Activated T-helper 1 cell treated with anti-CD3 and anti-CD28 coated beads, Interleukin-12 subunit alpha, Interleukin-12 subunit beta, Interleukin-2, Interleukin-4 antibody, amounts not matched to agents 30 ng/mL and 10 ng/mL and 1 ng/mL, durations not matched to agents 14 hours and 24 hours and 36 hours (primary cell): ENCODE measurements at places on chromosomes 11 and 22.

DNA sequence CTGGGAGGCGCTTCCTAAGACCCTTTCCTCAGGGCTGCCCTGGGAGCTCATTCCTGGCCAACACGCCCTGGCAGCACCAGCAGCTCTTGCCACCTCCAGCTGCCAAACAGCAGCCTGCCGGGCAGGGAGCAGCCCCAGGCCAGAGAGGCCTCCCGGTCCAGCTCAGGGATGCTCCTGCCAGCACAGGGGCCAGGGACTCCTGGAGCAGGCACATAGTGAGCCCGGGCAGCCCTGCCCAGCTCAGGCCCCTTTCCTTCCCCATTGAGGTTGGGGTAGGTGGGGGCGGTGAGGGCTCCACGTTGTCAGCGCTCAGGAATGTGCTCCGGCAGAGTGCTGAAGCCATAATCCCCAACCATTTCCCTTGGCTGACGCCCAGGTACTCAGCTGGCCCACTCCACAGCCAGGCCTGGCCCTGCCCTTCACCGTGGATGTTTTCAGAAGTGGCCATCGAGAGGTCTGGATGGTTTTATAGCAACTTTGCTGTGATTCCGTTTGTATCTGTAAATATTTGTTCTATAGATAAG lies 7.6 kb downstream of the SLC39A13 start:
- no peak for DNase-seq

DNA sequence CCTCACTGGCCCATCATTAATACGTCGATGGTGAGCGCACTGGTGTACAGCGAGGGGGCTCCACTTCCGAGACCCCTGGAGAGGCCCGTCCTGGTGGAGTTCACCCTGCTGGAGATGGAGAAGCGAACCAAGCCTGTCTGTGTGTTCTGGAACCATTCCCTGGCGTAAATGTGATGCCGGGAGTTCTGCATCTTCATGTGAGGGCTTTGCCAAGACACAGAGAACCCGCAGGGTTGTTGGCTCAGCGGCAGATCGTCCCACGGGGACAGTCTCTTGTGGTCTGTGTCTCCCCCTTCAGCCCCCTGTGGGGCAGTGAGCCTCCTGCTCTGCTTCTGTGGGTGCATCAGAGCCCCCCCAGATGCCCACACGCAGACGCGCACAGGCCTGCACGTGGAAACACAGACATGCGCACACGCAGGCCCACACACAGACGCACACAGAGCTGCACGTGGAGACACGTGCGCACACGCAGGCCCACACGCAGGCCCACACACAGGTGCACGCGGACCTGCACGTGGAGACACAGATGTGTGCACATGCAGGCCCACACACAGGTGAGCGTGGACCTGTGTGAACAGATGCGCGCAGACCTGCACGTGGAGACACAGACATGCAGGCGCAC lies 55.8 kb upstream of the PRODH start:
- no peak for DNase-seq

DNA sequence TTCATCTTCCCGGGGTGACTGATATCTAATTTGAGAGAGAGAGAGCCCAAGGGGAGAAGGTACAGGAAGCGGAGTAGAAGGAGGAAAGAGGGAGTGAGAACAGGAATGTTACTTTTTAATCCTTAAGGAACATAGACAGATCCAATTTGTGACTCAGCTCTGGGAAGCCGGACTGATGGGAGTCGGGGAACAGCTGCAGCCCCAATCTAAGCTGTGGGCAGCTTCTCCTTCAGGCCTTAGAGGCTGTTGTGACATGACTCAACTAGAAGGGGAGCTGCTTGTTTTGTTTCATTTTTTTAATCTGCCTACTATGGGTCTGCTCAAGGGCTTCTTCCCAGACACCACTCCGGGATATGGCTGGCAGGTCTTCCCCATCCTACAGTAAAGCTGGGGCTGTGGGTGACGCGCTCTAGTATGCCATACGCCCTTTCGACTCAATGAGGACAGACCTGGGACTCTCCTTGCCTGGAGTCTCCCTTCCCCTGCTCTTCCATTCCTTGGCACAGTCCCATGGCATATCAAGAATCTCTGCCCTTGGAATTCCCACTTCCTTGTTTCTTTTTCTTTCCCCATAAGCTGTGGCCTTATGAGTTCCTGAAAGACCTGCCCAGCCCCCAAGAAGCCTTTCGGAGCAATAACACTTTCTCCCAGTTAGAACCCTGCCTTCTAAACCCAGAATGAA lies 103.3 kb upstream of the AKIP1 start:
- no peak for DNase-seq

DNA sequence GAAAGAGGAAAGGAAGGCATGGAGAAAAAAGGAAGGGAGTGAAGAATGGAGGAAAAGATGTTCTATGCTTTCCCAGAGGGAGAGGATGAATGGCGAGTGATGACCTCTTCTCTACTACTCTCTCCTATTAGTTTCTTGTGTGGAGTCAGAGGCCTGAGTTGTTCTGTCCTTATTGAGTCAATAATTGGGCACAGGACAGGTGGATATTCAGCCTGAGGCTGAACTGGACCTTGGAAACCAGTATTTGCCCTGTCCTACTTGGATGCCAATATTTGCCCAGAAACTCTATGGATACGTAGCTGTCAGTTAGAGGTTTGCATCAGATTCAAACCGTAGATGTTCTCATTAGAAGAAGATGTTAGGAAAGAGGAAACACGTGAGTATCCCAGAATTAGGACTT lies 17.6 kb upstream of the SWAP70 start:
- no peak for DNase-seq

- no peak for DNase-seq
These were observed 27.9 kb upstream of the SUSD2 start for GRCh38 chr22:24153353-24153752.

DNA sequence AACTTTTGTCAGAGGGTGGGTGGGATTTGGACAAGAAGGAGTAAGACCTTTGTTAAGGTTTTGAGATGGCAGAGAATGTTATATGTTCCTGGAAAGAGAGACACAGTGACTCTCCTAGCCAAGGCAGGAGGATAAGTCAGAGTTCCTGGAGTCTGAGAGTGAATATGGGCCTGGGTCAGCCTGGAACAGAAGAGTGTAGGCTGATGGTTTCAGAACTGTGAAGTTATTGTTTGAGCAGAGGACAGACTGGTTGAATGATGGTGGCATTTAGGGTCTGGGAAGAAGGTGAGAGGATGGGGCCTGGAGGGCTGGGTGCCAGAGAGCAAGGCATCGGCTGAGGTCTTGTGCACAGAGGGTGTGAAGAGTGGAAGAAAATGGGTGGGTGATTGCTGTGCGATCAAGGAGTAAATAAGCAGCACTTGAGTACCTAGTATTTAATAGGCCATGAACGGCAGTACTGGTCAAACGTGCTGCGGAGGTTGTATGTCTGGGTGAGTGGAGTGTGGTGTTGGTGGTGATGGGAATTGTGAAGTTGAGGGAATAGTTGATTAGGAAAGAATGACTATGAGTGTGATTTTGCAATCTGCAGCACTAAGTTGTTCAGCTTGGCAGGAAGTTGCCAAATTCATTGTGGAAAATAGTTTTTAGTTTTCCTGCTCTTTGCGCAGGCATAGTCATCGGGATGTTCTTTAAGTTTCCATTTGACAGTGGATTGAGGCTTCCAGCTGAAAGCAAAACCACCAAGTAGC lies 1.8 kb downstream of the PANX1 start:
- no peak for DNase-seq

DNA sequence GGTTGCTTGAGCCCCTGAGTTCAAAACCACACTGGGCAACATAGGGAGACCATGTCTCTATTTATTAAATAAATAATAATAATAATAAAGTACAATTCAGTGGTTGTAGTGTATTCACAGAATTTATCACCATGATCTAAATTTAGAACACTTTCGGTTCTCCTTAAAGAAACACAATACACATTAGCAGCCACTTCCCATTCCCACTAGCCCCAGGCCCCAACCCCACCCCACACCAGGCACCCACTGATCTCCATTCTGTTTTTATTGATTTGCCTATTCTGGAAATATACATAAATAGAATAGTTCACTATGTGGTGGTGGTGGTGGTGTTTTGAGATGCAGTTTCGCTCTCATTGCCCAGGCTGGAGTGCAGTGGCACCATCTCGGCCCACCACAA lies 45.7 kb downstream of the BCL2L13 start:
- no peak for DNase-seq

DNA sequence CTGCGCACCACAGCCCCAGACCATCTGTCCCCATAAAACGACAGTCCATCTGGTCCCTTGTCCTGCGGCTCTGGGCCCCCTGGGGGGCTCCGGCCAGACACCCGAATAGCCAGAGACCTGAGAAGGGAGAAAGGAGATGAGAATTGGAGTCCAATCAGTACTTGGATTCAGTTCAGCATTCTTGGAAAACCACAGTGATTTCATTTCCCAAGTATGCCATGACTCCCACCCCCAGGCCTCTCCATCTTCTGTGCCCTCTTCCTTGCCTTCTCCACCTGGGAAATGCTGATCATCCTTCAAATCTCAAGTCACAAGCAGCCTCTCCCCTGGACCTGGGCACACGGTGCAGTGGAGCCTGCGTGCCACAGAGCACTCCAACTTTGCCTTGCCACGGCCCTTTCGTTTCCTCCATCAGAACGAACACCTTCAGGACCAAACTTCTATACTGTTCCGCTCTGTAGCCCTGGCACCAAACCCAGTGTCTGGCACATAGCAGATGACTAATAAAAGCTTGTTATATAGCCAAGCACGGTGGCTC lies 10.9 kb upstream of the MFNG start:
- DNase-seq: no peak

GRCh38 chr11:68598816-68599653 lies 85.3 kb upstream of the GAL start:
- no peak for DNase-seq

GRCh38 chr22:38731703-38732161 lies 24.1 kb downstream of the SUN2 start:
- no peak for DNase-seq

GRCh38 chr11:13338427-13339069 lies 61.0 kb downstream of the BMAL1 start:
- DNase-seq: peak; percentile 15

GRCh38 chr22:23787600-23787896 lies 782 bp downstream of the SMARCB1 start:
- no peak for DNase-seq

- DNase-seq: no peak
These were observed 23.2 kb upstream of the BIRC3 start for GRCh38 chr11:102293873-102294601.

DNA sequence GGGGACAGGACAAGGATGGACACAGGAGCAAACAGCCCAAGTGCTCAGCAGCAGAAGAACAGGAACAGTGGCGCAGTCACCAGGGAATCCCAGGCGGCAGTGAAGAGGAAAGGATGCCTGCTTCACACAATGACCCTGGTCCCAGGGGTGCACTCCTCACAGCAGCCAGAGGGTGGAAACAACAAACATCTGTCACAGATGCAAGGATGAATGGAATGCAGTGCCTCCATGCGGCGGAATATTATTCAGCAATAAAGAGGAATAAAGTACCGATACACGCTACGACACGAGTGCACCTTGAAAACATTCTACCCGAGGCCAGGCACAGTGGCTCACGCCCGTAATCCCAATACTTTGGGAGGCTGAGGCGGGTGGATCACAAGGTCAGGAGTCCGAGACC lies 12.7 kb downstream of the CSNK1E start:
- DNase-seq: no peak

DNA sequence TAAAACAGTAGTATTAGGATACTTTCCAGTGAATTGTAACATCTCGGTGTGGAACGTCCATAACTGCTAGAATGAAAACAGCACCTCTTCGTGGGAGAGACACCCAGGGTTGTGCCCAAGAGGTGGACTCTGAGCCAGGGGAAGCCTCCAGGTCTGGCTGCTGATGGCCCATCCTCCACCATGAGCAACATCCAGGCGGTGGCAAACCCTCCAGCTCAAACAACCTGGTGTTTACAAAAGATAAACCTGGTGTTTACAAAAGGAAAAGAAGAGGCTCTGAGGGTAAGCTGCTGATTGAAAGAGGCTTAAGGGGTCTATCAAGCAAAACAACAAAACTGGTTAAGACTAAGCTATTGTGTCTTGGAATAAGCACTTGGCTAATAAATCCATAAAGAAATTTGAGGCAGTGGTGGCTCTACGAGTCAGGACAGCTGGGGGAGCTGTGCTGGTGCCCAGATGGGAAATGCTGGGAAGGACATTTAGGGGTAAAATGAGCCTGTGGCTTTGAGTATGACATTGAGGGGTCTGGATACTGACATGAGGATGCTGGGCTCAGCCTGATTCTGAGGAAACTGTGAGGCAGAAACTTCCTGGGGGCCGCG lies 909.0 kb downstream of the BRD1 start:
- DNase-seq: no peak

DNA sequence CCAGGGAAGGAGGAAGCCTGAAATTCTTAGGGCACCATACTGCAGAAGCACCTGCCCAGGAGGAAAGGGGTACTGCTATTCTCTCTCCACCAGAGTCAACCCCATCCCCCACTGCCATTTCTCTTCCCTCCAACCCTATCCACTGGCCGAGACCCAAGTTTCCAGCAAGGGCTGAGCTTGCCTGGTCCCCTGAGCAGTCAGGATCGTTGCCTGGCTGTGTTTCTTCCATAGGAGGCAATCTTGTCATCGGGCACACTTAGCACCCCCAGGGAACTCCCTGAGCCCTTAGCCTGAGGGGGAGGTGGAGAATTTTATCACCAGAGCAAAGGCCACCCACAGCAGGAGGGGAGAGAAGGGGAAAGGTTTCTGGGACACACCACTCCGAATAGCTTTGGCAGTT lies 115.8 kb upstream of the NECTIN1 start:
- no peak for DNase-seq

GRCh38 chr11:96334219-96334618 lies 8.8 kb downstream of the MAML2 start:
- no peak for DNase-seq

DNA sequence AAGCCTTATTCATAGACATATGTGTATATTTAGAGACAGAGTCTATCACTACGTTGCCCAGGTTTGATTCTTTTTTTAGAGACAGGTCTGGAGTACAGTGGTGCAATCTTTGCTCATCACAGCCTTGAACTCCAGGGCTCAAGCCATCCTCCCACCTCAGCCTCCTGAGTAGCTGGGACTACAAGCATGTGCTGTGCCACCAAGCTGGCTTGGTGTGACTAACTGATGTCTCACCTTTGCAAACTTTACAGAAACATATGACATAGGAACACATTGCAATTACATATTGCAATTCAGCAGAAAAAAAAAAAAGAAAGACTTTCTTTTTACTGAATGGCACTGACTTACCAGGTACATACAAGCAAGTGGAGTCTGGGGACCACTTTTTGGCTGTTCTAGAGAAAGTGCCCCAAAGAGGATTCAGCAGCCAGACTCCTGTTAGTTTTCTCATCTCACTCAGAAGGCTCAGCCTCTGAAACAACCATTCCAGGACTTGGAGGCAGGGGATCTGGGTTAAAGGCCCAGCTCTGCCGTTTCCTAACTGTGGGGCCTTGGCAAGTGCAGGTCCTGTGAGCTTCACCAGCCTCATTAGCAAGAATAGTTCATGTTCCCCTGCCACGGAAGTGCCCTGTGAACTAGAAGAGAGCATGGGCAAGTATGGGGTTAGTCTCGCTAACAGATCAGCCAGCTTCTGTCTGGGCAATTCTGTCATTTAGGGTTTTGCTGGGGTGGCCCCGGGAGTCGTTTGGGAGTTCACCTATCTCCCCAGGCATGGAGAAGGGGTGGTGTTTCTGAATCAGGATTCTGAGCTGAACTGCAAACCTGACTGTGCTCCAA lies 11.3 kb upstream of the NFAM1 start:
- no peak for DNase-seq

GRCh38 chr11:23865341-23865975 lies 631.4 kb upstream of the LUZP2 start:
- DNase-seq: no peak
